Chondrocyte (in vitro differentiated cells): ENCODE measurements at places on chromosomes 6 and 20. TPM values are rescaled to one million over a fixed set of nuclear protein-coding genes. Genes with fewer than 3 reads are reported as not detected.
A peak's percentile ranks its signal among the peaks of the same experiment; 100 is the strongest.

DNA sequence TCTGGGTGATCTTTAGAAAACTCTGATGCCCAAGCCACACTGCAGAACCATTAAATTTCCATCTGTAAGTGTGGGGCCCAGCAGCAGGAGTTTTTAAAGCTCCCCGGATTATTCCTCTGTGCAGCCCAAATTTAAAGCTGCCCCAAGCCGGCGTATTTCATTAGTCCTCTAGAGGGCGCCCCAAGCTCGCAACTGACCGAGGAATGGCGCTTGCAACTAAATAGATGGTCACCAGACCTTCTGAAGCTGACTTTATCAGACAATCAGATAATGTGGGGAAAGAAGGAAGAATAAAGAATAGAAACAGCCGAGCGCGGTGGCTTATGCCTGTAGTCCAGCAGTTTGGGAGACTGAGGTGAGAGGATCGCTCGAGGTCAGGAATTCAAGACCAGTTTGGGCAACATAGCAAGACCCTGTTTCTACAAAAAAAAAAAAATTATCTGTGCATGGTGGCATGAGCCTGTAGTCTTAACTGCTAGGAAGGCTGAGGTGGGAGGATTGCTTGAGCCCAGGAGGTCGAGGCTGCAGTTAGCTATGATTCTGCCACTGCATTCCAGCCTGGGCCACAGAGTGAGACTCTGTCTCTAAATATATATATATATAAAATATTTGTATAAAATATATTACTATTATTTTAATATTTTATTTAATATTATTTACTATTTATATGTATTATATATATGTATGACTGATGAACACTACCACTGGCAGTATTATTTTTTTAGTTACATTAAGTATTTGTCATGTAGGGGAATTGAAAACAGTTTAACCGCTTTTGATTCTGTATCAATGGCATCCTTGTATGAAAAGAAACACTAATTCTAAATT is 56.0 kb downstream of the OTOR start:
- H3K27me3 ChIP-seq: peaks cover 67% of the 10 kb centered on the region
- no peak overlapping the region for H3K27ac ChIP-seq
- peaks cover 6% of the 10 kb centered on the region for H3K4me1 ChIP-seq
- no peak overlapping the region for H3K4me3 ChIP-seq
- DNase-seq: no peak

DNA sequence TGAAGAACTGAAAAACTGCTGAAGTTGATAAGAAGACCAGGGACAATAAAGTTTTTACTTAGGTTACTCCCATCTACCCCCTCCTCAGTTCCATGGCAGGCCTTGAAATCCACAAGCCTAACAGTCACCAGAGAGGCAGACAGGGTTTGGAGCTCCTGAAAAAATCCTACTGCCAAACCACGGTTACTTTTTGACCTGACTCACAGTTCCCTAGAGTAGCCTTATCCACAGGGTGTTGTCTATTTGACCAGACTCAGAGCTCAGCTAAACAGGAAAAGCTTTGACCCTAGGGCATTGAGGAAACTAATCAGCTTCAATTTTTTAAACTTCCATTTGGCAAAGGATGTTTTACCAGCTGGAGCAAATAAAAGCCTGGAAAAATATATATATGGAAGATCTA is 257.7 kb upstream of the NT5E start:
- no peak overlapping the region for H3K4me3 ChIP-seq
- no peak for DNase-seq
- peaks cover 5% of the 10 kb centered on the region for H3K4me1 ChIP-seq
- no peaks in the 10 kb centered on the region for H3K36me3 ChIP-seq
- H3K27ac ChIP-seq: no peak overlapping the region
- peaks cover 1% of the 10 kb centered on the region for H3K27me3 ChIP-seq

SCUBE3 gene
- total RNA-seq: 32.7 to 96.6 TPM (median 93.0 TPM) in 3 replicates

ACSS2 gene
- total RNA-seq: 20.5 to 34.8 TPM (median 31.8 TPM) in 3 replicates

DNA sequence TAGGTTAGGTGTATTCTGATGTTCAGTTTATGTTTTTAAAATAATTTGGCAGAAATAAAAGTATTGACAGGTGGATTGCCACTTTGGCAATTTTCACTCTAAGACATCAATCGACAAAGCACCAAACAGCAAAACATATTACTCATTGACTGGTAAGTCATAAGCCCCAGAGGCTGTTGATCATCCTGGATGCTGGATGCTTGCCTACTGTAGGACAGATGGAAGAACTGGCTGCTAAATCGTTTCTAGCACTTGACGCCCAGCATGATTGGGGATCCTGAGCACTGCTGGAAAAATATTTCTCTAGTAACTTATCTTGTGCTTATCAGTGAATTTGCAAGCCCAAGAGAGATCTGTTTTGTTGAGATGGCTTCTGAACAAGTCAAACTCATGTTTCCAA is 1001.9 kb upstream of the FLRT3 start:
- H3K36me3 ChIP-seq: no peaks in the 10 kb centered on the region
- no peak for DNase-seq

DNA sequence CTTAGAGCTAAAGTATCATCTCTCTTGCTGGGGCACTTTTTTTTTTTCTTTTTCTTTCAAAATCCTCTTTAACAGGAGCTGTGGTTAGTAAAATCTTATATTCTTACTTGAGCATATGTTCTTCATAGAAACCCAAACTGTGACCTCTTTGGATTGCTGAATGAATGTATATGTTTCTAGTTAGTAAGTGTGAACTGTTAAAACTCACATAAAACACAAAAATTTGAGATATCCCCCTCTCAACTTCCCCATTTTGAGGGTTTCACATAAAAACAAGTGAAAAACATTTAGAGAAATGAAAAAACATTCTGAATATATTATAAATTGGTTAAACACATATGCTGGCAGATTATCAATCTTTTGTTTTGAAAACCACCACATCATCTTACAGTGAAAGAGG is 78.1 kb downstream of the INSM1 start:
- no peaks in the 10 kb centered on the region for H3K27me3 ChIP-seq
- H3K27ac ChIP-seq: no peak overlapping the region
- no peaks in the 10 kb centered on the region for H3K4me1 ChIP-seq
- H3K36me3 ChIP-seq: no peaks in the 10 kb centered on the region
- H3K4me3 ChIP-seq: no peak overlapping the region

DNA sequence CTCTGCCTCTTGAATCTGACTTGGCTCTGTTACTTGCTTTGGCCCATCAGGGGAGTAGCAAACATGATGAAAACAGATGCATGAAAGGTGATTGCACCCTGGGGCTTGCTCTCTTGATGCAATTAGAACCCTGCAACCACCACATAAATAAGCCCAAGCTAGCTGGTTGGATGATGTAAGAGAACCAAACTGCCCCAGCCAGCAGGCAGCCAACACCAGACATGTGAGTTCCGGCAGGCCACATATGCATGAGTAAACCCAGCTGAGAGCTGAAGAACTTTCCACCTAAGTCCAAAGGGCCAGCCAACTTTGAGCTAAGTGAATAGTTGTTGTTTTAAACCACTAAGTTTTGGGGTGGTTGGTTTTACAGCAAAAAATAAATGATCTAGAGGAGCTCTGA is 268.4 kb downstream of the FARS2 start:
- DNase-seq: no peak
- no peaks in the 10 kb centered on the region for H3K36me3 ChIP-seq
- H3K27me3 ChIP-seq: no peaks in the 10 kb centered on the region
- peaks cover 8% of the 10 kb centered on the region for H3K4me1 ChIP-seq
- H3K4me3 ChIP-seq: no peak overlapping the region

BANF2 gene
- not detected in 3 replicates for total RNA-seq

DNA sequence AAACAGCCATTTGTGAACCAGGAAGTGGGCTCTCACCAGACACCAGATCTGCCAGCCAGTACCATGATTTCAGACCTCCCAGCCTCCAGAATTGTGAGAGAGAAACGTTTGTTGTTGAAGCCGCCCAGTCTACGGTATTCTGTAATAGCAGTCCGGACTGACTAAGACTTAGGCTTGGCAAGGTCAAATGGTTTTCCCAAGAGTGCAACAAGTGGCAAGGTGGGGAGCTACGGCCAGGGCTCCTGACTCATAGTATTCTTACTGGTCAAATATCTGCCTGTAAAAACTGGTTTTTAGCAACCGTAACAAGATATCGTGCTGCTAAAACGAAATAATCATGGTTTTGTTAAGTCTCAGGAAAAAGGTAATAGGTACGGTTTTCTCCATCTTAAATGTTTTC is 37.8 kb downstream of the MCUR1 start:
- no peak overlapping the region for H3K27ac ChIP-seq
- H3K36me3 ChIP-seq: no peaks in the 10 kb centered on the region
- DNase-seq: no peak
- H3K4me1 ChIP-seq: no peaks in the 10 kb centered on the region
- H3K4me3 ChIP-seq: no peak overlapping the region

GRCh38 chr20:61360940-61361339 is 108.9 kb downstream of the CDH4 start:
- no peak for DNase-seq
- H3K36me3 ChIP-seq: no peaks in the 10 kb centered on the region
- H3K4me1 ChIP-seq: no peaks in the 10 kb centered on the region
- no peak overlapping the region for H3K27ac ChIP-seq
- peaks cover 1% of the 10 kb centered on the region for H3K27me3 ChIP-seq
- no peak overlapping the region for H3K4me3 ChIP-seq

DNA sequence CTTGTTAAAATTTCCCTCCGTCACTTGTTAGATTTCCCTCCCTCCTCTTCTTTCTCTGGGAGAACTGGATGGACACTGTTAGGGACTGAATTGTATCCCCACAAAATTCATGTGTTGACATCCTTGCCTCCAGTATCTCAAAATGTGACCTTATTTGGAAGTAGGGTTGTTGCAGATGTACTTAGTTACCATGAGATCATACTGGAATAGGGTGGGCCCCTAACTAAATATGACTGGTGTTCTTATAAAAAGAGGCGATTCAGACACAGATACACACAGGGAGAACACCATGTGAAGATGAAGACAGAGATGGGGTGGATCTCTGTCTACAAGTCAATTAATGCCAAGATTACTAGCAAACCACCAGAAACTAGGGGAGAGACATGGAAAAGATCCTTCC is 139.5 kb downstream of the ALDH8A1 start:
- no peaks in the 10 kb centered on the region for H3K36me3 ChIP-seq
- no peaks in the 10 kb centered on the region for H3K27me3 ChIP-seq
- no peak overlapping the region for H3K4me3 ChIP-seq
- no peak for DNase-seq

MLN gene
- not detected in 3 replicates for total RNA-seq

- no peak overlapping the region for H3K4me3 ChIP-seq
- H3K36me3 ChIP-seq: no peaks in the 10 kb centered on the region
- H3K27me3 ChIP-seq: peaks cover 2% of the 10 kb centered on the region
- H3K27ac ChIP-seq: no peak overlapping the region
- no peak for DNase-seq
These were observed 35.2 kb upstream of the BCLAF1 start for GRCh38 chr6:136324686-136325380.

- no peak overlapping the region for H3K27ac ChIP-seq
- no peak overlapping the region for H3K4me3 ChIP-seq
- peaks cover 58% of the 10 kb centered on the region for H3K36me3 ChIP-seq
- peaks cover 9% of the 10 kb centered on the region for H3K4me1 ChIP-seq
These were observed 119.7 kb downstream of the MAP3K4 start for GRCh38 chr6:161111261-161111660.

DNA sequence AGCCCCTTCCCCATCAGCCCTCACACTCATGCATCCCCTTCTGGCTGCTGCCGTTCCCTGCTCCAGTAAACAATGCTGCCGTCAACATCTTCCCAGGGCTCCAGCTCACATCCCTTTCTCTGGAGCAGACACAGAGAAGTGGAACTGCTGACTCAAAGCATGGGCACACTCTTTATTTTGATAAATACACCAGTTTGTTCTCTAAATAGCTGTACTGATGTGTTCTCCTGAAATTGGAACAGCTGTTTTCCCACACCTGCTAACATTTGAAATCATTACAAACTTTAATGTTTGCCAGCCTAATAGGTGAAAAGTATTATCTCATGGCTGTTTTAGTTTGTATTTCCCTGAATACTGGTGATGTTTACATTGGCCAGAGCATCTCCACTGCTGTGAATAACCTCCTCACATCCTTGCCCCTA is 102.1 kb upstream of the NXT1 start:
- H3K4me3 ChIP-seq: no peak overlapping the region
- no peaks in the 10 kb centered on the region for H3K36me3 ChIP-seq
- H3K4me1 ChIP-seq: peaks cover 11% of the 10 kb centered on the region

GRCh38 chr20:59074456-59074855 is 31.9 kb upstream of the PRELID3B start:
- H3K4me3 ChIP-seq: no peak overlapping the region
- no peaks in the 10 kb centered on the region for H3K4me1 ChIP-seq
- no peak for DNase-seq
- H3K27ac ChIP-seq: no peak overlapping the region

SPINT3 gene
- total RNA-seq: not detected in 3 replicates

- no peaks in the 10 kb centered on the region for H3K36me3 ChIP-seq
- H3K27ac ChIP-seq: peak overlapping the region; percentile 52
- peaks cover 74% of the 10 kb centered on the region for H3K4me1 ChIP-seq
- no peaks in the 10 kb centered on the region for H3K27me3 ChIP-seq
- H3K4me3 ChIP-seq: no peak overlapping the region
These were observed 30.5 kb upstream of the SCUBE3 start for GRCh38 chr6:35183281-35183680.

GRCh38 chr6:129094147-129094546 is 211.2 kb downstream of the LAMA2 start:
- no peak for DNase-seq
- no peaks in the 10 kb centered on the region for H3K4me1 ChIP-seq
- no peaks in the 10 kb centered on the region for H3K36me3 ChIP-seq
- H3K27me3 ChIP-seq: peaks cover 1% of the 10 kb centered on the region
- H3K27ac ChIP-seq: no peak overlapping the region

DNA sequence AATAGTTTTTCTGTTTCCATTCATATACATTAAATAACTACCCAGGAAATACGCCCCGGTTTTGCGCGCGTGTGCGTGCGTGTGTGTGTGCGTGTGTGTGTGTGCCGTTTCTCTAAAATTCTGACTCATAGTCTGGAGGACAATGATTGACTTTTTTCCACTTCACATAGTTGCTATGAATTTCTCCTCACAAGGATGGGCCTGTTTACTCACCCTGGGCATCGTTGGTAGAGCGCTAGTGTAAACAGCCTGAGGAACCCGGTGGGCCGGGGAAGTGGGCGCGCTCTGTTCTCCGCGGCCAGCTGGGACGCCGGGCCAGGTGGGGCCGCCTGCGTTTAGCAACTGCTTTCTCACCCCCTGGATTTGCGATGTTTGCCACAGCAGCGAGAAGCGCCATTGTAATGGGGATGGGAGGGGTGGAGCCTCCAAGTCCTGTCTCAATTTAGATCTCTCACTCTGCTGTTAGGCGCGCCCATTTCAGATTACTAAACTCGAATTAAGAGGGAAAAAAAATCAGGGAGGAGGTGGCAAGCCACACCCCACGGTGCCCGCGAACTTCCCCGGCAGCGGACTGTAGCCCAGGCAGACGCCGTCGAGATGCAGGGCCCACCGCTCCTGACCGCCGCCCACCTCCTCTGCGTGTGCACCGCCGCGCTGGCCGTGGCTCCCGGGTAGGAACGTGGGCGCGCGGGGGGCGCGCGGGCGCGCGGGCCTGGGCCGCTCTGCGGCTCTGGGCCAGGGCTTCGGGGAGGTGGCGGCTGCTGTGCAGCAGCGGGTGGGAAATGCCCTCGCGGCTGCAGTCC is at the start of gene CD109:
Gene CD109, plus strand, starts transcription at position 585 of the 803 bp plus-strand sequence. Its CDS starts 13 bp downstream, at position 598.
- H3K36me3 ChIP-seq: peaks cover 6% of the 10 kb centered on the region
- peaks cover 37% of the 10 kb centered on the region for H3K4me1 ChIP-seq
- peak within 1 kb of the TSS; percentile 89 for H3K27ac ChIP-seq
- no peak for DNase-seq
- H3K4me3 ChIP-seq: peak within 1 kb of the TSS; percentile 73
